Stimulated activated CD4-positive, alpha-beta T cell treated with anti-CD3 and anti-CD28 coated beads, TNF-alpha, amount 100 ng/mL, for 48 hours (primary cell): ENCODE measurements at places on chromosomes 7 and 10.

DNA sequence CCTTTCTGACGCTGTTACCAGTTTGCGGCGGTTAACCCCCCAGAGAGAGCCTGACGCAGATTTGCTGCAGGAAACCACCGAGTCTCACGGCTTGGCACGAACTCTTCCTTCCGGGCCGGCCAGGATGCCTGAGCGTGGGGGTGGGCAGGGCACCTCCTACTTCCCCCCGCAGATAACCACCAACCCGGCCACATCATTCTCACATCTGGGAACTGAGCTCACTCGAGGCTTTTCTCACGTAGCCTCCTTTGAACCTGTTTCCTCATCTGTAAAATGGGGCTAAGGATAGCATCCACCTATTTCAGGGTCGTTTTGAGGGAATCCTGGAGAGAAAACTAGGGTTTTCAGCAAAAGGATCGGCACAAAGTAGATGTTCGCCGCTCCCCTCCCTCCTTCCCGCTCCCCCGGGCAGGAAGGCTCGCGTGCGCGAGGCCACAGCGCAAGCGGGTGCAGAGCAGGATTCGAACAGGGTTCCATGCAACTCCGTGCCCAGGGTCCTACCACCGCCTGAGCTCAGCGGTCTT, 23.6 kb downstream of the DDIT4 start:
- DNase-seq, result peak; percentile 90

DNA sequence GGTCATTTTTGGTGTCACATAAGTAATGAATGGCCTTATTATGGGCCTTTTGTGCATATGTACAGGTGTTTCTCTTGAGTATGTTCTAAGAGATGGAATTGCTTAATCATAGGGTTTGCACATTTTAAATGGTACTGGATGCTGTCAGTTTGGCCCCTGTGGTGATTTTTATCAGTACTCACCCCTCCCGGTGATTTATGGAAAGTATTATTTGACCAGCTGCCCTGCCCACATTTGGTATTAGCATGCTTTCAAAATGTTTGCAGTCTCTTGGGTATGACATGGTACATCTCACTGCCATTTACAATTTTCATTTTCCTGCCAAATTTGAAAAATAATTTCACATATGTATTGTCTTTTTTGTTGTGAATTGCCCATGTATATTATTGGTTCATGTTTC, 427.7 kb downstream of the LRMDA start:
- DNase-seq, result no peak

DNA sequence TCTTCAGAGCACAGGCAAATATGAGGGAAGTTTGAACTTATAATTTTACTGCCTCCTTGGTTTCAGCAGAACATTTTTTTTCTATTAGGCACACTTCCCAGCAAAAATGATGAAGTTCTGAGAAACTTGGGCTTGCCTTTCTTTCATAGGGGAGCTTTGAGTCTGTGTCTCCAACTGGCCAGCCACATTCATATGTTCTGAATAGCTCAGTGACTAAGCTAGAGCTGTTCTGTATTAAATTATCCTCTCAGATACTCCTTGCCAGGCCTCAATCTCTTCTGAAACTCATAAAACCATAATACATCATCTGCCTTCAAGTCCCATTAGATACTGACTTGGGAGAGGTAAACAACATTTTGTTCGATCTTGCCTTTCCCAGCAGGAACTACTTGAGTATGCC, 476.5 kb downstream of the GPAM start:
- DNase-seq, result no peak

DNA sequence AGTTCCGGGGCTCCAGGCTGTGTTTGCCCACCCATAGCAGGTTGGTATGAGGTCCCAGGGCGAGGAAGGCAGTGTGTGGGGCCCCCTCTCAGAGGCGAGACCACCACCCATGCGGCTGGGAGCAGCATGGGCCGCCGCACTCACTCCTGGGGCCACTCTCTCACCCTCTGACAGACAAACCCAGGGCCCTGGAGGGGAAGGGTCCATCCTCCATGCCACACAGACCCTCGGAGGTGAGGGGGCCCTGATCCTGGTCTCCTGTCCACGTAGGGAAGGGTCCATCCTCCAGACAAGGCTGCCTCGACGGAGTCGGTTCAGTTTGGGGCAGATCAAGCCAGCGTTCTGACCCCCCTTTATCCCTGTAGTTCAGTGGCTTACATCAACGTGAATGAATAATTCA, 230.8 kb downstream of the ELFN1 start:
- DNase-seq, result no peak

DNA sequence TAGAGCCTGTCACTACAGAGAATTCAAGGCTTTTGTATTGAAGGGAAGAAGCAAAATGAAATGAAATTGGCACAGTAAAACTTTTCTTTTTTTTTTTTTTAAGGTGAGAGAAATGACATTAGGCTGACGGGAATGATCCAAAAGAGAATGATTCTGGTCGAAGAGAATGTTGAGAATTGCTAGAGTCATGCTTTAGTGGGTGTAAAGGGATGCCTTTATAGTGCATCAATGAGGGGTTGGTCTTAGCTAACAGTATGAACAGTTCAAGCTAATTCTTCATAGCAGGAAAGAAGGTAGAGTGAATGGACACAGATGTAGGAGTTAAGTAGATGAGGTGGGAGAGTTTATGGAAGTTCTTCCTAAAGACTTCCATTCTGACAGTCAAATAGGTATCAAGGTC, 32.3 kb upstream of the LSM8 start:
- DNase-seq, result no peak

- DNase-seq, result no peak
Measured at GRCh38 chr10:9296190-9296589, 1241.7 kb downstream of the GATA3 start.

GRCh38 chr7:151774951-151775350, 102.0 kb downstream of the PRKAG2 start:
- no peak for DNase-seq

GRCh38 chr10:97851341-97852001, 1.8 kb downstream of the GOLGA7B start:
- no peak for DNase-seq

- DNase-seq, result no peak
Measured at GRCh38 chr10:59143544-59143943, 32.9 kb upstream of the PHYHIPL start.

DNA sequence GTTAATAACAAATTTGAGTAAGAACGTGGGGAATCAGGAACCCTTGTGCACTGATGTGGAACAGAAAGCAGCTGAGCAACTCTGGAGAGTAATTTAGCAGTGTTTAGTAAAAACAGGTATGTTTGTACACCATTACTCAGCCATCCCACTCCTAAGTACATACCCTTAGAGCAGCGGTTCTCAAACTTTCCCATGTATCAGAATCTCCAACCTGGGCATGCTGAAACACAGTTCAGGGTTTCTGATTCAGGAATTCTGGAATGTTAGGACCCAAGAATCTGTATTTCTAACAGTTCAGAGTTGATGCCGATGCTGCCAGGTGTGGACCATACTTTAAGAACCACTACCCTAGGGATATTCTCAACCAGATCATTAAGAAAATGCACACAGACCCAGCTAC, 5.1 kb downstream of the SGMS1 start:
- DNase-seq, result no peak

- DNase-seq, result no peak
Measured at GRCh38 chr7:73446682-73447081, 13.1 kb downstream of the FZD9 start.

- DNase-seq, result no peak
Measured at GRCh38 chr10:80472234-80473095, 18.4 kb downstream of the TSPAN14 start.

DNA sequence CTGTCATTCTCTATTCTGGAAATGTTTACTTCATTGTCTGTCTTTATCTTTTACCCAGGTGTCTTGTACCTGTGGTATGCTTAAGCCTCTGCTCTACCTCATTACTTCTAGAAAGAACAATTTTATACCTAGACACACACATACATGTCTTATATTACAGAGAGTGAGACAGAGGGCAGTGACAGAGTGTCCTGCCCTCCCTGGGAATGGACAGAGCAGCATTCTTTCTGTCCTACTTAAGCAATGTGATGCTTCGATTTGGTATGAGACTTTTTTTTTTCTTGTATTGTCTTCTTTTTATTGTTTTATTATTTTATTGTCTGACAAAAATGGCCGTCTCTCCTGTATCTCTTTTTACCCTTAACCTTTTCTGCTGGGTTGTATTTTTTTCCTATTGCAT, 286.1 kb downstream of the EXOC4 start:
- no peak for DNase-seq

GRCh38 chr10:13078912-13079775, 20.8 kb upstream of the OPTN start:
- DNase-seq, result no peak

DNA sequence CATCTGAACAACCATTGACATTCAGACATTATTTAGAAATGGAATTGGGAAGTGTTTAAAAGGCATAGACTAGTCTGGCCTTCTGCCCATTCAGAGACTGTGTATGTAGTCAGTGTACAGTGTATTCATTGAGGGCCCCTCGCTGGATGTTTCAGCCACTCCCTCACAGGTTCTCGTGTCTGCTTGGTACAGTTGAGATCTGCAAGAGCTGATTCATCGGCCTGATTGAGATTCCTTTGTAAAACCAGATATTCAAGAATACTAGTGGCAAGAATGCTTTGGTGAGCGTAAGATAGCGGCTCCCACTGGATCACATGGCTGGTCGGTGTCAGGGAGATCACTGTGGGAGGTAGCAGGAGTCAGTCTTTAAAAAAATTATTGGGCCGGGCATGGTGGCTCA, 119.5 kb downstream of the TCF7L2 start:
- no peak for DNase-seq

GRCh38 chr7:1555046-1555812, 776 bp downstream of the TMEM184A start:
- DNase-seq, result no peak
